ENCODE measurements at places on chromosomes 1 and 21.

DNA sequence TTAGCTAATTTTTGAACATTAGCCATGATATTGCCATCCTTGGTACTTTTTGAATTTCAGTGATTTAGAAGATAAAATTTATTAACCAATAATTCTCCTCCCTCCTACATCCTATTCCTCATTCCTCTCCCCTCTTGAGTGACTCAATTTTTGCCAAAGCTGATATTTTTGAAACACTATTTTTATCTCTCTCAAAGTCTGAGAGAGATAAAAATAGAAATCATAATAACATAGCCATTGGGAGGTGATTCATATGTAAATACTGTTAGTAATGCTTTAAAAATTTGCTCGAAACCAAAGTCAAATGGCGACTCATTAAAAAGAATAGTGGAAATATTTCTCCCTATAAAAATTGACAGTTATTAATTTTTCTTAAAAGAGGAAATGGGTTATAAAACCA lies 97.4 kb downstream of the PATJ start:
- no peak for DNase-seq

GRCh38 chr1:197775282-197776262 lies at the start of gene DENND1B:
Gene DENND1B, minus strand, starts transcription at chr1:197775480. Its CDS starts 325 bp downstream, at chr1:197775155.
- DNase-seq: peak; percentile 96

- no peak for DNase-seq
Observed at GRCh38 chr1:27652111-27652864, 17.3 kb upstream of the FGR start.

DNA sequence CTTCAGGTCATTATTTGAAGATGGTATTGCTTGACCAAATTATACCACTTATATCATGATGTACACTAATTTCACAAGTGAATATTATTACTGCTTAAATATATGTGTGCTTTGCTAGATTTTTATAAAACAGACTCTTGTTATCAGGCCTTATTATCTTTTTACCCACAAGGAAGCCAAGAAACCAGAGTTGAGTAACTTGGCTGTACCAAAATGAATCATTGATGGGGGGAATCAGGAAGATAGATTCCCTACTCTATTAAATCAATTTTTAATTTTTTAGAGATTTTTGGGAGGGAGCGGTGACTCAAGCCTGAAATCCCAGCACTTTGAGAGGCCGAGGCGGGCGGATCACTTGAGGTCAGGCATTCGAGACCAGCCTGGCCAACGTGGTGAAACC lies 16.0 kb upstream of the SCCPDH start:
- no peak for DNase-seq

DNA sequence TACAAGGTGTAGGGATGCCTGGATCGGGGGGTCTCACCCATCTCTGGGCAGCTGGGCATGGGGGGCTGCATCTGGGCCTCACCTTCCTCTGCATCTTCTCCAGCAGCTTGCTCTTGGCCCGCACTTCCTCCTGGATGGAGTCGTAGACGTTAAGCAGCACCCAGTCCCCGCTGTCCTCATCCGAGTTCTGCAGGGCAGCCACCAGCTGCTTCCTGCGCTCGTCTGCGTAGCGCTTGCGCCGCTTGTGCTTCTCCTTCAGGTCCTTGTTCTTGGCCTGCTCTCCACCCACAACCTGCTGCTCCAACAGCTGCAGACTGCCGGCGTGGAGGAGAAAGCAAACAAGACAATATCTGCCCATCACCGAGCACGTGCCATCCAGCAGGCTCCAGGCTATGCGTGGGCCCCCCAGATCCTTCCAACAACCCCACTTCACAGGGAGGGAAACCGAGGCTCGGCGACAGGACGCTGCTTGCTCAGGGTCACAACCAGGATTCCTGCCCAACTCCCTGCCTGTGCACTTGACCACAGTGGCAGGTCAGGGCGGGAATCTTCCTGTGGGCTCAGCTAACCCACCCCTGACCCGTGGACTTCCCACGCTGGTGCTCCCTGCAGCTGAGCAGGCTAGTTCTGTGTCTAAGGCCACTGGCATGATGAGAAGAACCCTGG lies 21.5 kb upstream of the DDOST start:
- no peak for DNase-seq

- DNase-seq: no peak
Observed at GRCh38 chr1:164773102-164773501, 214.1 kb downstream of the PBX1 start.

GRCh38 chr1:230249695-230250480 lies 176.2 kb downstream of the PGBD5 start:
- no peak for DNase-seq

DNA sequence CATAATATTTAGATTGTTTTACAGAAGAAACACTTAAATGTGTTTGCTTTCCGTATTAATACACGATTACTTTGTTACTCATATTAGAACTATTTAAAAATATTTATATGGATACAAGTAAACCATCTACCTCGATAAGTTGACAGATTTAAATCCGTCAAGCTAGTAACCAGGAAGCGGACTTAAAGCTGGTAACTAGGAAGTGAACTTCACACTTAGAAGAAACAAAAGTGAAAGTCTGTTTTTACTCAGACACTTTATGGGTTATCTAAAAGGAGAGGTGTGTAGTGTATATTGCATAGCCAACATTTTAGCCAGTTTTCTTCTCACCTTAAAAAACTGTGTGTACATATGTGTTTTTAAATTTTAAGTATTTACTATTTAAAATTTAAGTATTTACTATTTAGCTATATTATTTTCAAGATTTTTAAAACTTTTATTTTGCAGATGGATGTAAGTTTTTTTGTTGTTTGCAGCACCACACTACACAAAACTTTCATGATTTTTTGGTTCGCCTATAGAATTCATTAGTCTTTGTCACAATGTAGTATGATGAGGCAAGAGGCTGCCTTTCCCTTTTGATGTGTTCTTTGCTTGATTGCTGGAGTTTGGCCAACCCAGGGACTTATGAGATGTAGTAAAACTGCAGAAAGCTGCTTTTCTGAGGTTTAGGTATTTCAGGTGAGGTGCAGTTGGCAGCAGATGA lies 2.7 kb downstream of the USP25 start:
- peak; percentile 73 for DNase-seq

- peak; percentile 34 for DNase-seq
Observed at GRCh38 chr1:208040821-208041297, 129.9 kb upstream of the CD34 start.

- DNase-seq: no peak
Observed at GRCh38 chr1:22494144-22494543, 42.5 kb downstream of the ZBTB40 start.

DNA sequence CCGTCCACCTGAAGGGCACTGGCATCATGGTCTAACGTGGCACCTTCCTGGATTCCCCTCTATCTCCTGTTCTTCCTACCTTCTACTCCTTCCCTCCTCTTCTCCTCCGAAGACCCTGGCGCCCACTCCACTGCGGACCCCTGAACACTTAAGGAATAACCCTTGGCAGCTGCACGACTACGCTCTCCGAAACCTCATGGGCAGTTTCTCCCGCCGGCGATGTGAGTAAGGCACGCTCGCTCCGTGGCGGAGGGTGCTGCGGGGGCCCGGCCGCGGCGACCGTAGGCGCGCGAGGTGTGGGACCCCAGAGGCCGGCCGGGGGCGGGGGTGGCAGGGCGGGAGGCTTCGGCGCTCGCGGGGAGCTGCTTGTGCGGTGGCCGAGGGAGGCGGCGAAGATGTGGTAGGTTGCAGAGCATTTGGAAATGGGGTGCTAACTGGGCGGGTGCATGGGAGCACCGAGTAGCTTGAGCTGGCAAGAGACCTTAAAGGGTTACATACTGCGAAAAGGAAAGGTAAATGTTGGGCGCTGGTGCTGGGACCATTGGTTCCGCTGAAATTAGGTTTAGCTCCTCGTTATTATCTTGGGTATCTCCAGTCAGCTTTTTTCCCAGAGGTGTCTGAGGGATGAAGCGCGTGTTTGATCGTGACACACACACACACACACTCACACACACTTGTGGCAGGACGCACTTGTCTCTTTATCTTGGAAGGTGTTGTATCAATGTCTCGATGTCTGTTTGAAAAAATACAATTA lies 876 bp downstream of the LRRC7 start:
- peak; percentile 56 for DNase-seq

- no peak for DNase-seq
Observed at GRCh38 chr1:197390856-197391255, 122.8 kb downstream of the CRB1 start.

GRCh38 chr1:222247811-222248310 lies 300.0 kb downstream of the HHIPL2 start:
- peak; percentile 91 for DNase-seq

DNA sequence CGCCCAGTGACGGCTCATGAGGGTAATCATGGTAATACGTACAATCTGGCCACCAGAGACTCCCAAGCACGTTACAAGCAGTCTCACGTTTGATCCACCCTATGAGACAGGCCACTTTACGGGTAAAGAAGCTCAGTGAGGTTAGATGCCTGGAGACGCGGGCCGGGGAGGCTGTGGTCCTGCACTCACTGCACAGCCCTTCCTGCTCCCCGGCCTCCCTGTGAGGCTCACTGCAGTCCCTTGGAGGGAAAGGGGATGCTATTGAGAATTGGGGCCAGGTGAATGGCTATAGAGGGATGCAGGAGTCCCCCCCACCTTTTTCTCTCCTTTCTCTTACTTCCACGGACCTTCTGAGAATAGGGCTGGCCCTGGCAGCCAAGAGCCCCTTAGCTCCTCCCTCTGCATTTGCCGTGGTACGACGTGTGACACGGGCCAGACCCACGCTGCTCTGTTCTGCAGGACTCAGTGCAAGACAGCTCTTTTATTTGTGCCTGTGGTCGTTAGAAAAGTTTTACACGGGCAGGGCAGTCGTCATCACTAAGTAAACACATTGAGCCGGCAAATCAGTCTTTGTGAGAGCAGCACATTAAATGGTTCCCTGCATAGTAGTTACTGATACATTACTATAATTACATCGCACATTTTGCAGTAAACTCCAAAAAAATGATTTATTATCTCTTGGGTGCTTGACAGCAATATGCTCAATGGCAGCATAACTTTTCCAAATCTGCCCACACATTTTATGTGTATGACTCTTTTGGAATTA lies 18.8 kb downstream of the KIF26B start:
- DNase-seq: peak; percentile 95

DNA sequence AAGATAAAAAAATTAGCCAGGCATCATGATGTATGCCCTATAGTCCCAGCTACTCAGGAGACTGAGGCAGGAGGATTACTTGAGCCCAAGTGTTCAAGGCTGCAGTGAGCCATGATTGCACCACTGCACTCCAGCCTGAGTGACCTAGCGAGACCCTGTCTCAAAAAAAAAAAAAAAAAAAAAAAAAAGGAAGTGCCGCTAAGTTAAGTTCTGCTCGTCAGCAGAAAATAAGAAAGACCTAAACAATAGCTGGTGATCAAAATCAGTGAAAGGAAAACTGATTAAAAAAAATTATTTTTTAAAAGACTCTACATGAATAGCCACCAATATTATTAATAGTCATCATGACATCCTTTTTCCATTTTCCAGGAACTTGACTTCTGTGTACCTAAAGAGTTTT lies 44.2 kb upstream of the MTR start:
- no peak for DNase-seq

- DNase-seq: no peak
Observed at GRCh38 chr1:44508397-44508745, 103.3 kb downstream of the RNF220 start.

GRCh38 chr1:87673309-87673708 lies 344.6 kb downstream of the LMO4 start:
- no peak for DNase-seq

DNA sequence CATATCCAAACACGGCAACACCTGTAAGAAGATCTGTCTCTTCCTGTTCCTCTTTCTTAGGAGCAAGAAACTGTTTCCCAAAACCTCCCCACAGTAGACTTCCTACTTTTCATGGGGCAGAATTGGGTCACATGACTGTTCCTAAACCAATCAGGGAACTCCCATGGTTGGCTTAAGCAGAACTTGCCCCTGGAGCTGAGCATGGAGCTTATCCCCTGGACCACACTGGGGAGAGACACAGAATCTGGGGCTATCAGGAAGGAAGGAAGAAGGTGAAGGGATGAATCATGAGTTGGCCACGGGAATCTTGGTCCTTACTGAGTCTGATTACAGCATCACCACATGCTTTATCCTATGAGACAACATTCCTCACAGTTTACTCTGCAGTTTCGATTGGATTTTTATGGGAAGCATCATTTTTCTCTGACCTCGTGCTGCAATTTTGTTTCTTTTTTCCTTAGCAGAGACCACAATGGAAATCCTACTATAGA lies 81.8 kb downstream of the CDC7 start:
- DNase-seq: no peak

DNA sequence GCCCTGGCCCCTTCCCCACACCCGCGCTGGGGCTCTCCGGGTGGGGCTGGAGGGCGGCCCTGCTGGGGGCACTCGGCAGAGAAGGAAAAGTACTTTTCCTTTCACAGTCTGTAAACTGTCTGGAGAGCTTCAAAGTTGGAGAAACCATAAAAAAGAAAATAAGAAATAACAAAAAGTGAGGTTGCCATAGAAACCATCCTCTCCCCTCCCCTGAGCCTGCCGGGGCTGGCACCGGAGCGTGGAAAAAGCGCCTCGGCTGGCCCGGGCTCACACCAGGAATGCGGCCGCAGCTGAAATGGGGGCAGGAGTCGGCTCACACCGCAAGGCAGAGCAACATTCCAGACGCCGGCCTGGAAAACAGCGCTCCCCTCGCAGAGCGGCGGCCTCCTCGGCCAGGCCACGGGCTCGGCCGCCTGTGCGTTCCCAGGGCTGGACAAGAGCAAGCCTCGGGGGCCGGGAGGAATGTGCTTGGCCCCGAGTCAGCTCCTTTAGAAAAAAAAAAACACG lies 69.2 kb downstream of the MORN1 start:
- DNase-seq: peak; percentile 8

- no peak for DNase-seq
Observed at GRCh38 chr1:113993072-113993471, 13.8 kb downstream of the OLFML3 start.

DNA sequence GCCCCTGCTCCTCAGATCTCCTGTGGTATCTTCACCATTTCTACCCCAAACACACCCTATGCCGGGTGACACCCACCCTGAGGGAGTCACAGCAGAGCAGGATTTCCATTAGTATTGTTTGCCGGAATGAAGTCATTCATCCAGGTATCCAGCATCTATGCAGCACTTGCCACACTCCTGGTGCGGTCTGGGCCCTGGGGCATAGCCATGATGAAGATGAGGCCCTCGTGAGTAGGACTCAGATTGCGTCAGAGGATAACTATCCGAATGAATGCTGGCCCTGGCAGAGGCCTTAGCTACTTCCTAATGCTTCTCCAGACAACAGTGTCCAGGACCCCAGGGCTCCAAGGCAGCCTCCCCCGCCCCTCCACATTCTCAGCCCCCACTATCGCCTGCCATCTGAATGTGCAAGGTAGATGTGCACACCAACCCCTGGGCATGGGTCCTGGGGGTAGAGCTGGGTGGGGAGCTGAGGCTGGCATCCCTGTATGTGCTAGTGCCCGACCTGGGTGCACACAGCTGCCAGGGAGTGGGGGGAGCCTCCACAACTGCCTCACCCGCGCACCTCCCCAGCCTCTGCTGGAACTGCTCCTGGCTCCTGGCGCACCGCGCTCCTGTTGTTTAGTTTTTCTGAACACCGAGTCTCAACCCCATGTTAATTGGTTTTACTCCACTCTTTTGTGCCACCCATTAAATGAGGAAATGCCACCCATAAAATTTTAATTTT lies 25.5 kb upstream of the ZC3H12A start:
- peak; percentile 50 for DNase-seq

All from NCI-H69 (cell line).